Stimulated activated naive CD4-positive, alpha-beta T cell treated with Interleukin-2 at 50 U/mL for 16 hours (primary cell): ENCODE measurements at places on chromosomes 1 and 21.

- DNase-seq: no peak
Observed at GRCh38 chr1:99297923-99298322, 33.6 kb downstream of the PLPPR4 start.

DNA sequence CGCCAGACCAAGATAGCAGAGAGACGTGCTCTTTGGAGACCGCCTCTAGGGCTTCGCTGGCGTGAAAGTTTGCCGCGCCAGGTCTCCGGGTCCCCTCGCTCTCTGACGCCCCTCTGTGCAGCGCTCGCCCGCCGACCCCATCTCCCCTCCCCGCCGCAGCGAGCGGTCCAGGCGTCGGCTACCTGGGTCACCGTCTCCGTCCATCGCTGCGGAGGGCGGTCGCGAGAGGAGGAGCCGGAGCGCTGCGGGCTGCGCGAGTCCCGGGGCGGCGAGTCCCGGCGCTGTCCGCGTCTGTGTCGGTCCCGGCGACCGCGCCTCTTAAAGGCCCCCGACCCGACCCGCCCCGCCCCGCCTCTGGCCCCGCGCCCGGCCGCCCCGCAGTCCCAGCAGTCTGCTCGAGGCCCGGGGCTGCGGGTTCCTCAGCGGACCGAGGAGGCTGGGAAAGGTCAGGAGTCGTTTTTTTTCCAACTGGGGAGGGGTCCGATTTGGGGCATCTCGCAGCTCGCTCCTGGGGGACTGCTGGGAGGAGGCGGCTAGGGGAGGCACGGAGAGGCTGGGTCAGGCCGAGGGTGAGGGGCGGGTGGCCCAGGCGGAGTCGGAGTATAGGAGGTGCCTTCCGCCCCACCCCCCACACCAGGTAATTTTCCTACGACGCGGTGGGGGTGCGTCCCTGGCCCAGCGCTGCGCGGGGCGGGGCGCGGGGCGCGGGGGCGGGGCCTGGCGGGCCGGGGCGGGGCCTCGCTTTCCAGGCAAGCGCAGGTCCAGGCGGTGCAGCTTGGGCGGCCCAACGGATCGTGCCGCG, at the start of the genes FBXO2 and FBXO44:
Gene FBXO2 (minus strand): TSS at position 293 of the 802 bp plus-strand sequence. CDS start 89 bp downstream, at position 204.
Gene FBXO44 (plus strand): TSS at position 741 of the 802 bp plus-strand sequence. CDS start 959 bp downstream, outside the sequence.
- DNase-seq: peak; percentile 40

- no peak for DNase-seq
Observed at GRCh38 chr1:179911812-179912211, 29.7 kb downstream of the TOR1AIP1 start.

DNA sequence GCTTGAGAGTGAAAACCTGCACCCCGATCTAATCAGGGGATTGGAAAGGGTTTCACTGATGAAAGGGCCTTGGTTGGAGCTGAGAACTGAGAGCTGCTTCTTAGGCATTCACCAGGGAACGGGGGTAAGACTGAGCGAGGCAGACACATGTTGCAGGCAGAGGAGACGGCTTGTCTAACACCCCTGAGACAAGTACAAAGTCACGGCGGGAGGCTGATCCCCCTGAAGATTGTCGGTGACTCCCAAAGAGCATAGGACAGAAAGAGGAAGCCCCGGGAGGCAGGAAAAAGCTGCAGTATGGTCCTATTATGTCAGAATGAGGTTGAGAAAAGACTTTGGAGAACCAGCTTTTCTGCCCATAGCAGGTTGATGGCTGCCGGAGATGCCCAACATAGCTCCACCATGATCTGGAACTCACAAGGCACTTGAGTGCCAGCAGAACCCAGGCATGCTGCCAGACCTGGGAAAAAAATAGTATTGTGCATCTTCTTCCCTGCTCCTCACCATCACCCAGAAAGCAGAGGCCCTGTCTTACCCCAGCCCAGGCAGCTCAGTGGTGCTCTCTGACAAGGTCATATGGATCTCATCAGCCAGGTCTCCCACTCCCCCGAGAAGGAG, 463.9 kb upstream of the PROX1 start:
- no peak for DNase-seq

GRCh38 chr1:205749234-205750137, 496 bp downstream of the NUCKS1 start:
- DNase-seq: peak; percentile 96

DNA sequence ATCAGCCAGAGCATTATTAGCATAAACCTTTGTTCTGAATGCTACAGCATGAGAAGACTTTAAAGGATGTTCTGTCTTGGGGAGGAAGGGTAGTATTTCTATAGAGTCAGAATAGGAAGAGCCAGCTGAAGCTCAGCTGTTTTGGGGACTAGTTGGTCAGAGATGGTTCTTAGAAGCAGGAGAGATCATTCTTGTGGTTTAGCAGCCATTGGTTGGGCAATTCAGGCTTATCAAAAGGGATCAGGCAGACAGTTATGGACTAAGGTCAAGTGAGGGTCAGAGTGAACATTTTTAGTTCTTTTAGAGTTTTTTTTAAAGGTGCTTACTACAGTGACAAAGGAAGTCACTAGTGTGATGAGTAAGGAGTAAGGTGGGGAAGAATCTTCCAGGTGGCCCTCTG, 245.5 kb downstream of the RPS6KC1 start:
- no peak for DNase-seq

DNA sequence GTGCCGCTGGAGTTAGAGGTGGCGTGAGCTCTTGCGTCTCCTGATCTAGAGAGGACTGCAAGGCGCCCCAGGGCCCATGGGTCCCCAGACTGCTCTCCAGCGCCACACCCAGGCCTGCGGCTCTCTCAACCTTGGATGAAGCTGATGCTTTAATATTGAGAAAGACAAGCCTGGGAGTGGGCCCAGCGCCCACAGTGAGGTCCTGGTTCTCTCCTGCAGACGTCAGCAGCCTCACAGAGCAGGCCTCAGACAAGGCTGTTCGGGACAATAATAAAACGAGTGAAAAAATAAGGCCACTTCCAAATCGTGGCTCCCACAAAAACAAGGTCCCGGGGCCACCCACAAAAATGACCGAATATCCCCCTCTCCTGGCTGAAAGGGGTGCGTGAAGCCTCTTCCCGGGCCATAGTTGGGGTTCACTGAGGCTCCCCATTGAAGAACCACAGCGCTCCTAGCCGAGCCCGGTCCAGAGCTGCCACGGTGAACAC, 6.0 kb upstream of the DNMT3L start:
- DNase-seq: peak; percentile 2

- DNase-seq: no peak
Observed at GRCh38 chr1:41500378-41500777, 15.9 kb upstream of the EDN2 start.

DNA sequence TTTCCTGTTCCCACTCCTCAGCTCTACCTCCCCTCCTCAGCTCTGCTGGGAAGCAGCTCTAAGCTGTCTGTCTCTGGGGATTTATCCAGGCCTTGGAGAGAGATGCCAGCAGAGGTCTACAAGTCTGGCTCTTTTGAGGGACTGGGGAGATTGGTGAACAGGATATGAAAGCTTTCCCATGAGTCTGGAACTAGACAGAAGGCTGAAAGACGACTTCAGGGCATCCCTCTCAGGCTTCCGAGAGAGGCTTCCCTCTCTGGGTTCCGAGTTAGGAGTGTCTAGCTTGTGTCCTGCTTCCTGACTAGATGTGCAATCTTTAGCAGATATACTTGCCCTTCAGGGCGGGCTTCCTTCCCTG, 733 bp downstream of the TMEM35B start:
- DNase-seq: no peak

GRCh38 chr1:53237638-53238037, 680 bp downstream of the MAGOH start:
- no peak for DNase-seq

GRCh38 chr1:112011202-112011601, 21.7 kb upstream of the KCND3 start:
- no peak for DNase-seq

- DNase-seq: no peak
Observed at GRCh38 chr1:162905174-162906158, 44.5 kb upstream of the CCDC190 start.

- no peak for DNase-seq
Observed at GRCh38 chr1:205422993-205423642, 1.3 kb upstream of the LEMD1 start.

GRCh38 chr1:193438312-193438711, 251.9 kb upstream of the B3GALT2 start:
- DNase-seq: no peak

- DNase-seq: no peak
Observed at GRCh38 chr1:64923294-64923718, 43.0 kb downstream of the JAK1 start.

GRCh38 chr1:192130175-192130574, 28.1 kb upstream of the RGS18 start:
- DNase-seq: no peak

DNA sequence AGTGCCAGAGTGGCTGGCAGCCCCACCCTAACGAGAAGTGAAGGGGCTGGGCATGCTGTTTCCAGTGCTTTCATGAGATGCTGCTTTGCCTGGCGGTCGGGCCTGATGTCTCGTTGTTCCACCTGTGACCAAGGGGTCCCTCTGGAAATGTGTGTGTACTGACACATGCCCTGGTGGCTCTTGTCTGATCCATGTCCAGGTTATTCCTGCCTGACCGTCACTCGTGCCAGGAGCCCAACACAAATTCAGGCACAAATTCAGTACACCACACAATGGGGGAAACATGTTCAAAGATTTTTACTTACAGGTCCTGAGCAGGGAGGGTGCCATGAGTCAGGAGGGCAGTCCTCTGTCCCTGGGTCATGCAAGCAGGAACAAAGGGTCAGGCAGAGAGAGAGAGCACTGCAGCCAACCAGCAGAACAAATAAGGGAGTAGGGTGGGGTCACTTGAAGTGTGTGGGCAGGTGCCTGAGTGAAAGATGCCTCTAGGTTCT, 76.3 kb downstream of the ADARB1 start:
- no peak for DNase-seq

- no peak for DNase-seq
Observed at GRCh38 chr1:85596947-85597346, 16.4 kb downstream of the CCN1 start.

DNA sequence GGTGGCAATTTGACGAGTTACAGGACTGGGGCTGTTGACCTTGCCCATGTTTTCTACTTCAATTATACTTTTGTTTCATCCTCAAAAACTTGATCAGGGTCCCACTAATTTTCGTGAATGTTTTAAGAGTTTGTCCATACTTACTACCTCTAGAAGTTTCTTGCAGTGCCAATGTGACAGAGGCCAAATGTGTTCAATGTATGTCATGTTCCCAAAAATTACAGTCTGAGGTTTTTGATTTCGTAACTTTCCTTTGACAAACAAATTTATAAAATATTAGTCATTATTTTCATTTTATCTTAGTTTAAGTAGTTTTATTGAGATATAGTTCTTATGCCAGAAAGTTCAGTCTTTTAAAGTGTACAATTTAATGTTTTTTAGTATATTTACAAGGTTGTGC, 15.3 kb downstream of the VPS13D start:
- no peak for DNase-seq

- DNase-seq: no peak
Observed at GRCh38 chr1:171204296-171204695, 19.2 kb downstream of the FMO2 start.

- no peak for DNase-seq
Observed at GRCh38 chr1:234851450-234852438, 241.8 kb upstream of the IRF2BP2 start.

DNA sequence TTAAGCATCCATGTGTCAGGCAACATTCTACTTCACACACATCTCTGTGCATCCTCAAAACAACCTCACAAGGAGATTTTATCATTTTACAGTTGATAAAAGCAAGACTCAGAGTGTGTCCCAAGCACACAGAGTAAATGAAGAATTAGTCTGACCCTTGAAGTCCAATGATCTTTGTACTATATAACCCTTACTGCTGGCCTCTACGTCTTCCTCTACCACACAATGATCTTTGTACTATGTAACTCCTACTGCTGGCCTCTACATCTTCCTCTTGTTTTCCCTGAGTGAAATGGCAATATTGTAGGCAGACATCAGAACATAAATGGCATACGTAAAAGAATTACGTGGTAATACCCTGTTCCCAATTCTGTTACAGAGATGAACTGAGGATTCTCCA, 55.3 kb downstream of the AHCTF1 start:
- no peak for DNase-seq

DNA sequence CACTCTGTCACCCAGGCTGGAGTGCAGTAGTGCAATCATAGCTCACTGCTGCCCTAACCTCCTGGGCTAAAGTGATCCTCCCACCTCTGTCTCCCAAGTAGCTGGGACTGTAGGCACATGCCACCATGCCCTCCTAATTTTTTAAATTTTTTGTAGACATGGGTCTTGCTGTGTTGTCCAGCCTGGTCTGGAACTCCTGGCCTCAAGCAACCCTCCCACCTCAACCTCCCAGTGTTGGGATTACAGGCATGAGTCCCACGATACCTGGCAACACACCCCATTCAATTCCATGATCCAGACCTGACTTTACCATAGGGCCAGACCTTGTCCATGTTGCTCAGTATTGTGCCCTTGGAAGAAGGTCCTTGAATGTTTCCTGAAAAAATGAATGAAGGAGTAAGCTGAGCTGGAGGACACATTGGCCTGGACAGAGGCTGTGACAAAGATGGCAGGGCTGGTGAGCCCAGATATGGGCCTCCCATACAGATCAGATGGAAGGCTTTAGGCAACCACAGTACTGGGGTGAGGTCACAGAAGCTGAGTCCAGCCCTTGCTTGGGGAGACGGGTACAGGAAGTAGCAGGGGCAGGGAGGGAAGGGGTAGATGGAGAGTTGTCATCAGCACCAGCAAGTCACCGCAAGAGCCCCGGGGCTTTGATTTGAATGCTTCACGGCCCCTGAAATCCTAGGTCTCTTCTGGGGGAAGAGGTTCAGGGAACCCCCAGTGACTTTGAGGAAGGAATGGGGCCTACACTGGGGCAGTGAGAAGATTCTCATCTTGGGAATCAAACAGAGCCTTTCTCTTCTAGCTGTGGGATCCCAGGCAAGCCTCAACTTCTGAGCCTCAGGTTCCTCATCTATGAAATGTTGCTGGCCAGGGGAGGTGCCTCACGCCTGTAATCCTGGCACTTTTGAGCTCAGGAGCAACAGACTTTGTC, 40.1 kb upstream of the DMBX1 start:
- no peak for DNase-seq

- no peak for DNase-seq
Observed at GRCh38 chr1:17558954-17559614, 19.6 kb downstream of the ARHGEF10L start.
